Activated T-helper 9 cell treated with anti-CD3 and anti-CD28 coated beads, Interleukin-2, amount 50 U/mL, for 16 hours (primary cell): ENCODE measurements at places on chromosomes 3 and 15.

- no peak for DNase-seq
These were observed 408.2 kb upstream of the CBLB start for GRCh38 chr3:106276755-106277612.

- no peak for DNase-seq
These were observed 852.4 kb downstream of the TUSC7 start for GRCh38 chr3:117562000-117562399.

GRCh38 chr15:92870010-92870591 is 30.0 kb upstream of the CHD2 start:
- DNase-seq = no peak

DNA sequence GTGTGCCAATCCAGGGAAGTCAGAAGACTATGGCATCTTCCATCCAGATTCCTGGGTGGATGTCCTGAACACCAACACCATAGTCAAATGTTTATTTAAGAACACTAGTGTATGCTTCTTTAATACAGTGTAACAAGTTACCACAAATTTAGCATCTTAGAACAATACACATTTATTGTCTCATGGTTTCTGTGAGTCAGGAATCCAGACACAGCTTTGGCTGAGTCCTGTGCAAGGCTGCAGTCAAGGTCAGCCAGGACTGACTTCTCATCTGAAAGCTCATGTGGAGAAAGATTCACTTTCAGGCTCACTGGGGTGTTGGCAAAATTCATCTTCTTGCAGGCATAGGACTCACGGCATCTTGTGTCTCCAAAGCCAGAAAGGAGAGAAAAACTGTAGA is 143.4 kb downstream of the ANXA2 start:
- DNase-seq = no peak

GRCh38 chr3:105842943-105843342 is 25.9 kb downstream of the CBLB start:
- no peak for DNase-seq

GRCh38 chr15:59148153-59148833 is 43.3 kb downstream of the CCNB2 start:
- DNase-seq = no peak

DNA sequence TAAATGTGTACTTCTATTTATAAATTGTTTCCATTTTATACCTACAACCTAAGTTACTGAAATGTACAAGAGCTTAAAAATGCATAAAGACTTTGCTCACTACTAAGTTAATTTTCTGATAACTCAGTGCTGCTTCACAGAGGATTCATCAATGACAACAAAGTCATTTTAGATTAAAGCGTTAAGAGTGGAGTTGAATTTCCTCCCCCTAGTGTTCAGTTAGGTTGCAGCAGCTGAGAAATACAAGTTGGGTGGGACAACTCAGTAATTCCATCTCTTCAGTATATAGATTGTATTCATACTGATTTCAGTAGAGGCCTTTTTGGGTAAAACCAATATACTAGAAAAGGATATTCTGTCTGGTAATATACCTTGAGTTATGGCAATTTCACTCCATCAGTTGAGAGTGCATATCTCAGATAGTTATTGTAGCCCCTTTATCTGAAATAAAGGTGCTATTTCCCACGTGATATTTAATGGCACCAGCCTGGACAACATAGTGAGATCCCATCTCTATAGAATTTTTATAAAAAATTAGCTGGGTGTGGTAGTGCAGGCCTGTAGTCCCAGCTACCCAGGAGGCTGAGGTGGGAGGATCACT is 6.9 kb upstream of the RPL35A start:
- no peak for DNase-seq

DNA sequence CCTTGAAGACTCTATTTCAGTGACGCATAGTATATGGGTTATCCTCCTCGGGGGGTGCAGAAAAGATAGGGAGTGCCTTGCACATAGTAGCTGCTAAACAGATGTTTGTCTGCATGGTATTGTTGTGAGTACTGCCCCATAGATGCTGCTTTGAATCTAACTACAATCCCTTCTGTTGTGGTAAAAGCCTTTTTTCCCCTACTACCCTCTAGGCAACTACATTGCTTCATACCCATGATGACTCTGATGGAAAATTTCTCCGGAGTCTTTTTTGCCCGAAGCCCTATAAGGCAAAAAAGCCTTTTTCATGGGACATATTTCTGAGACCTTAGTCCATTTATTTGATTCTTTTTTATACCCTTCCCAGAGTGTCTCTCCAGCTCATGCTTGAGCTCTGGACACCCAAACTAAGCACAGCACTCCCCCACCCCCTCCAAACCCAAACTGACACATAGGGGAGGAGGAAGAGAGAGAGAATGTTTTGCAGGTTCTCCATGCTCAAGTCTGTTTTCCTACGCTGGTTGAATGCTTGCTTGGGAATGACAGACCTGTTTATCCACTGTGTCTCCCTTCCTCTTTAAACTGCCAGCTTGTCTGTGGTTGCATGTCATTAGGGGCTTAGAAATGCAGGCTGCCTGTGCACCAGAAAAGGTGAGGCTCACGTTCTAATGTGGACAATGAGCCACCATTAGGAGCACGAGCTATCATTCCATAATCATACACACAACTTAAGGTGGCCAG is 52.9 kb downstream of the LRTM1 start:
- DNase-seq = no peak
